ENCODE measurements at places on chromosomes 1 and 21.

- DNase-seq, result no peak
Observed at GRCh38 chr1:159823406-159823805, 3.3 kb upstream of the SLAMF8 start.

GRCh38 chr1:22133931-22134324 lies 9.0 kb downstream of the WNT4 start:
- DNase-seq, result no peak

DNA sequence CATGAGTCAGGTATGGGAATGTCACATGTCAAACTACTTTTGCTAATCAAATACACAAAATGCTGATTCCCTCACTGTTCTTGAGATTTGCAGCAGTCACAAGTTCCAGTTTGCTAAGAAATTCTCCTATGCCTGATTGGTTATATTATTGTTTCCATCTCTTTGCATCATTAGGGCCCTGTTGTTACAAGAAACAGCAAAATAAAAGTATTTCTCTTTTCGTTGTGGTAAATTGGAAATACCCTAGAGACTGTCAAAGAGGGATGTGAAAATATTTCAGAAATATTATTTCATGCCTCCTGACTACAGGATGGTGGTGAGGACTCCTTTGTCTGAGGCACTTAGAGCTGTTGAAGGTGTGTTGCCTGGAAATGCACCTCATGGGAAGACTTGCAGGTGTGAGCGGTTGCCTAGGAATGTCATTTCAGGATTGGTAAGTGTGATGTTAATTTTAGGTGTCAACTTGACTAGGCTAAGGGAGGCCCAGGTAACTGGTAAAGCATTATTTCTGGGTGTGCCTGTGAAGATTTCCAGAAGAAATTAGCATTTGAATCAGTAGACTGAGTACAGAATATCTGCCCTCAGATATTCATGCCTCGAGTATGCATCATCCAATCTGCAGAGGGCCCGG lies 117.4 kb downstream of the ROR1 start:
- DNase-seq, result no peak

DNA sequence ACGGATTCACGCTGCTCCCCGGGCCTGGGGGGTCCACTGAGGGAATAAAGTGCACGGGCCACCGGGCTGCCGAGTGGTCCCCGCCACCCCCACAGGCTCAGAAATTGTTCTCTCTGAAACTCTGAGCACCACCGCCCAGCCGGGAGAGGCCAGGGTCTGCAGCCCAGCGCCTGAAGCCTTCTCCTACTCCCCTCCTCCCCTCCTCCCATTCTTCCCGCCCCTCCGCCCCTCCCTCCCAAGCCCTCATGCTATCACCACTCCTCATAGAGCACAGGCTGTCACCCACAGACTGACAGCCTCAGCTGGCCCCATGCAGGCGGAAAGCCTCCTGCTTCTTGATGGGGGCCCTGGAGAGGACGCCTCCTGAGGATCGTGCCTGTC lies 707 bp upstream of the GPR153 start:
- no peak for DNase-seq

DNA sequence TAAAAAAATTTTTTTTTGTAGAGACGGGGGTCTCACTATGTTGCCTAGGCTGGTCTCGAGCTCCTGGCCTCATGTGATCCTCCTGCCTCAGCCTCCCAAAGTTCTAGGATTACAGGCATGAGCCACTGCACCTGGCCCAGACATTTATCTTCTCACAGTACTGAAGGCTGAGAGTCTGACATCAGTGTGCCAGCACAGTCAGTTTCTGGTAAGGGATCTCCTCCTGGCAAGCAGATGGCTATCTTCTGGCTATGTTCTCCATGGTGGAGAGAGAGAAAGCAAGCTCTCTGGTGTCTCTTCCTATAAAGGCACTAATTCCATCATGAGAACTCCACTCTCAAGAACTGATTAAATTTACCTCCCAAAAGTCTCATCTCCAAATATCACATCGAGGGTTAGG lies 57.8 kb upstream of the C1orf185 start:
- DNase-seq, result no peak

- DNase-seq, result no peak
Observed at GRCh38 chr1:93663208-93663614, 18.4 kb downstream of the BCAR3 start.

DNA sequence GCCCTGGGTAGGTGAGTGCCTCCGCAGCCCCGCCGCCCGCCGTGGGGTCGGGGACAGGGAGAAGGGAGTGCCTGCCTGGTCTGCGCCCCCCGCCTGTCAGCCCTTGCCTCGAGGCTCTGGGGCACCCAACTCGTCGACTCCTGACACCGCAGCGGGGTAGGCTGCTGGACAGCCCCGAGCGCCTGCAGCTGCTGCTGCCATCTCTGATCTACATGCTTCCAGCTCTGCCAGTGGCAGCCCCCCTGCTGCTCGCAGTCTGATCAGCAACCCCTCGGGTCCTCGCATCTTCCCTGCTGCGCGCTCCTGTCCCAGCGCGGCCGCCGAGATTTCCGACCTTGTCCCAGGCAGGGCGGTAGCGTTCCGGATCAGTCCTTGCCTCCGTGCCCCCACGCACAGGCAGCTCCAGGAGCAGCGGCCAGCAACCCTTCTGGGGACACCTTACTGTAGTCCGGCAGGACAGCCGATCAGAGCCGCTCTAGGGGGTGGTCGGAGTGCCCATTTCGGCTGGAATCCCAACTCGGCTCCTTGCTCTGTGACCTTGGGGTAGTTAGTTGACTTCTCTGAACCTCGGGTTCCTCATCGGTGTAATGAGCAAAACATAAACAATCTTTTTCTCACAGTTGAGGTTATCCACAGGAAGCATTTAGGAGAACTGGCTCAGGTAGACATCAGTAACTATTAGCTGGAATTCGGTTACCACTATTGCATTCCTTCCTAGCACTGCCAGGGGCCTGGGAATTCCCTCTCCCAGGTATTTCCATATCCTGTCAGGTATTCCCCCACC lies 540 bp downstream of the BCAN start:
- DNase-seq, result no peak

GRCh38 chr21:19683492-19683891 lies 1279.9 kb upstream of the TMPRSS15 start:
- no peak for DNase-seq

- peak; percentile 1 for DNase-seq
Observed at GRCh38 chr1:74822851-74823401, 90.0 kb downstream of the TYW3 start.

- no peak for DNase-seq
Observed at GRCh38 chr1:11377001-11377583, 101.9 kb upstream of the DISP3 start.

DNA sequence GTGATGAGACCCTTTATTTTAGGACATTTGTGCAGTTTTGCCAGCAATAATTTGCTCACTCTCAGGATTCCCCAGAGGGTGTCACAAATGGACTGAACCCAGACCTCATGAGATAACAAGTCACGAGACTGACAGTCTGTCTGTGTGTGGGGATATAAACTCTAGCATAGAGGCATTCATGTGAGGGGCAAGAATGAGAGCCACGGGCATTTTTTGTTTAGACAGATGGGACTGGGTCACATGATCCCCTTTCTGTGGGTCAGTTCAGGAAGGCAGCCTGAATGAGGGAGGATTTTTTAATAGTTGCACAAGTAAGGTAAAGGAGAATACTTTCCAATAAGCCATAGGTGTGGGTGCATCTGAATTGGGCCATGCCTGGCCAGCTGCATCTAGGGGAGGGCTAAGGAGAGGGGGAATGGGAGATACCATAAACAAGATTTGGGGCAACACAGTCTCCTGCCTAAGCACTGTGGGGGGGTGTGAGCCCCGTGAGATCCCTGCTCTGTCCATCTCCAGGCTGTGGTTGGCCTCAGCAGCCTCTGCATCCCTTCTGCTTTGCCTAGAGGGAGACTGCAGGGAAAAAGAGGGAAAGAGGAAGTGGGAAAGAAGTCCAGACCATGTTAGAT lies 66.6 kb downstream of the NAV1 start:
- DNase-seq, result no peak

Data from bronchial epithelial cell (primary cell).